ENCODE measurements at places on chromosomes 2 and 18.

- no peak for DNase-seq
Measured at GRCh38 chr18:10160251-10160650, 246.4 kb downstream of the VAPA start.

DNA sequence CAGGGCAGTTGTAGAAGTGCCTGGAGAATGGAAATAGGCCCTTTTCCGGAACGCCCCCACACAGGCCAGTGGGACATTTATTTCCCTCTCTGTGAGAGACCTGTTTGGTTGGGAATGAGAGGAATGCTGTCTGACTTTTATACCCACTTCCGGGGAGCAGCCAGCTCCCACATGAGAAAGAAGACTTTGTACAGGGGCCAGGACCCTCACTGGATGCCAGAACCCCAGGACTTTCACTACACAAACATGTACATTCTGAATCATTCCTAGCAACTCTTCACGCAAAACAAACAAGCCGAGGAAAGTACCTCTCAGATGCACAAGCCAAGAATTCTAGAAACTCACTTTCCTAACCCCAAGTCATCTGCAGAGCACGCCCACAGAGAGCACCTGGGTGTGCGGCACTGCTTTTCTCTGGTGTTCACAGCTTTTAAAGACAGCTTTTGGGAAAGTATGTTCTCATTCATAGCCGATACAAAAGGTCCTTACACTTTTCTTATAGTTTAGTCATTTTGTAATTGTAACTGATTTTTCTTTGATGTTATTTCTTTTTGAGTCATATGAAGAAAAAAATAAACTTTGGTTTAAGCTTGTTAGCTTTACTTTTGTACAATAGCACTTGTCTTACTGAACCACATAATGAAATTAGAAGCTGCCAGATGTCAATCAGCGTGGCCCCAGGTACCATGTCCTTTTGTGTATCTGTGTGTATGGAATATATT, 856.1 kb upstream of the ID2 start:
- no peak for DNase-seq

- DNase-seq = no peak
Measured at GRCh38 chr2:180969124-180969523, 11.3 kb upstream of the UBE2E3 start.

GRCh38 chr18:51339856-51340255, 142.4 kb upstream of the MEX3C start:
- no peak for DNase-seq

DNA sequence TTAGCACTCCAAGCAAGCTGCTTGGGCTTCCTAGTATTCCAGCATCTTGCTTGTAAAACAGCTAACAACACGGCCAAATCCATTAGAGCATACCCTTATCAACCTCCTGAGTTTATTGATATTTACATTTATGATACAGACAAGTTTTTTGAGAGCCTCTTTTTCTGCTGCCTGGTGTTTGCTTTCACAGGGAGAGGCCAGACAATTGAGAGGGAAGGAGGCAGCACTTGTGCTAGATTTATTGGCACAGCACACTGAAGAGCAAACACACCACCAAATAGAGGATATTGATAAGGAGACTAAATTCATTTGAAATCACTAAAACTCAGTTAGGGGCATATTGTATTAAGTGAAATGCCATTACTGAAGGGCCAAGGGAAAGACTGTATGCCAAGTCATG, 1142.3 kb upstream of the FANCL start:
- no peak for DNase-seq

DNA sequence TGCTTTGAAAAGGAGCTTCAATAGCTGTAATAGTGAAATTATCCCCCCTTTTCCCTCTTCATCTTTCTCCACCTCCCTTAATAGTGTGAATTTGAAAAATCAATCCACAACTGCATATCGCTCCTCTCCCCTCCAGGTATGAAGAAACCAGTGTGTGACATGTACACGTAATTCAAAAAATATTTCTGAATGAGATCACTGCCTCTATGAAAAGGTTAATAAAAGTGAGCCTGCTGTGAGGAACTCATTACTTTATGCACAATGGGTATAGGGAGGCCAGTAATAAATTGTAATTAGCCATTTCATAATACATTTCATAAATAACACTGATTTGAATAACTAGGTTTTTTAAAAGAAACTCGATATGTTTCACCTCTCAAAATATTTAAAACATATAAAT, 209.0 kb upstream of the KYNU start:
- DNase-seq = no peak

GRCh38 chr2:207164006-207164831, 1.5 kb downstream of the KLF7 start:
- no peak for DNase-seq

GRCh38 chr2:134505446-134505845, 213.4 kb downstream of the TMEM163 start:
- no peak for DNase-seq

DNA sequence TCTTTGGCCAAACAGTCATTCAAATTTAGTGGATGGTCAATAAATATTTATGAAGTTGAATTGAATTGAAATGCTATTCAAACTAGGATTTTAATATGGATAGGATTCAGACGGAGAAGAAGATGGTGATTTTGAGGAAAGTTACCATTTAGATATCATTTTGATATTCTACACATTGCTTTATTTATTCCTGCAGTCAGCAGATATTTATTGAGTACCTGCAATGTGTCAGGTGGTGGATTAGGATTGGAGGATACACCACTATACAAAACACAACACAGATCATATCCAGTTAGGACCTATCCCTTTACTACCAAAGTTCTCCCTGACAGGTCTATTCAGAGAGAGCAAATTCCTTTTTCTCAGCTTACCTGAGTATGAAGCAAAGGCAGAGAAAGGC, 38.8 kb downstream of the MAPRE2 start:
- no peak for DNase-seq

DNA sequence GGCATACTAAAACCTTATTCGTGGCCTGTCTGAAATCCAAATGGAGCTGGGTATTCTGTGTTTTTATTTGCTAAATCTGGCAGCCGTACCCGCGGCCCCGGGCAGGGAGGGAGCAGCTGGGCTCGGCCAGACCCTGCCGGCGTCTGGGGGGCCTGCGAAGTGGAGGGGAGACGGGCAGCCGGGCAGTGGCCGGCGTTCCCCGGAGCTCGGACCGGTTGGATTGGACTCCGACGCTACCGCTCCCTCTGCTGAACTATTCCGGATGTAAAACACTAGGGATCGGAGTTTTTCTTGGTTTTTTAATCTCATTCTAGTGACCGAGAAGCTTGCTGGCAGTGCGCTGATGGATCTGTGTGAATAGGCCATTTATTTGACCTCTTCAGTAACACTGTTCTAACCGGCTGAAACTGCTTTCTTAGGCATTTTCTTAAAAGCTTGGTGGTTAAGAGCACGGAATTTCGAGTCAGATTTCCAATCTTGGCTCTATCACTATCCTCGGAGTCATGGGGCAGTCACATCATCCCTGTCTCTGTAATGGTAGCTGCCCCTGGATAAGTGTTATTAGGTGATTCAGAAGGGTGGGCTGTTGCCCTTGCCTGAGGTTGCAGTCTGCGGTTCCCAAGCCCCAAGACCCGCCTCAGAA, 694 bp downstream of the UNC50 start:
- peak; percentile 47 for DNase-seq

DNA sequence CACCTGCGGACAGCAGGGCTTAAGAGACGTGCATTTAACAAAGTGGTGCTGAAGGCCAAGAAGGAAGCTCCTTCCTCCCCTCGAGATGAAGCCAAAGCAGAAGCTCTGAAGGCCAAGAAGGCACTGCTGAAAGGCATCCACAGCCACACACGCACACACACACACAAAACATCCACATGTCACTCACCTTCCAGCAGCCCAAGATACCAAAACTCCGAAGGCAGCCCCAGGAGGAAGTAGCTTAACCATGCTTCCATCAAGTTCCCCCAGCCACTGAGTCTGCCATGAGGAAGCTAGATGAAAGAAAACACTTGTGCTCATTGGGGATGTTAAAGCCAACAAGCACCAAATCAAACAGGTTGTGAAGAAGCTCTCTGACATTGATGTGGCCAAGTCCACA, 175.7 kb upstream of the POU3F3 start:
- DNase-seq = no peak

DNA sequence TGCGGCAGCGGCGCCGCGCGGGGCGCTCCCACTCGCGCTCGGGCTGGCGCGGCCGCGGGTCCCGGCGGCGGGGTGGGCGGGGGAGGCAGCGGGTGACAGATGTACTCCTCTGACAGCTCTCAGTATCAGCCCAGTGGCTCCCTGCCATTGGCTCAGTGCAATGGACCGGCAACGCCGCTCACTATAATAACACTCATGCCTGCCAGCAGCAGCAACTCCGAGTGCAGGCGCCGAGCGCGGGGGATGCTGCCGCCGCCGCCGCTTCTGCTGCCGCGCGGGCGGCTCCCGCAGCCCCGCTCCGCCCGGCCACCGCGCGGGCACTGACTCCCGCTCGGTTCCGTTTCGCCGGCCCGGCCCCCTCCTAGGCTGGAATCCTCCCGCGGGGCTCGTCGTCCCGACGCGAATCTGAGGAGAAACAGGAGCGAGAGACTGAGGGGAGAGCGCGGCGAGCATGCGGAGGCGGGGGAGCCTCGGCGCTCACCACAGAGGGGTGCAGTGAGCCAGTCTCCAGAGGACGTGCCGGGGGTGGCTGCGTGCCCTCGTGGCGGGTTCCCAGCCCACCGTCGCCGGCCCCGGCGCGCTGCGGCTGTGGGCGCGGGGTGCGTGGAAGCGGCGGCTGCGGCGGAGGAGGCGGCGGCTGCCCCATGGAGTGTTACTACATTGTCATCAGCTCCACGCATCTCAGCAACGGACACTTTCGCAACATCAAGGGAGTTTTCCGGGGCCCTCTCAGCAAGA, at the start of gene ZNF804A:
ZNF804A (plus strand) TSS at position 214 of the 738 bp plus-strand sequence; CDS start at position 645, 431 bp downstream.
- peak; percentile 36 for DNase-seq

DNA sequence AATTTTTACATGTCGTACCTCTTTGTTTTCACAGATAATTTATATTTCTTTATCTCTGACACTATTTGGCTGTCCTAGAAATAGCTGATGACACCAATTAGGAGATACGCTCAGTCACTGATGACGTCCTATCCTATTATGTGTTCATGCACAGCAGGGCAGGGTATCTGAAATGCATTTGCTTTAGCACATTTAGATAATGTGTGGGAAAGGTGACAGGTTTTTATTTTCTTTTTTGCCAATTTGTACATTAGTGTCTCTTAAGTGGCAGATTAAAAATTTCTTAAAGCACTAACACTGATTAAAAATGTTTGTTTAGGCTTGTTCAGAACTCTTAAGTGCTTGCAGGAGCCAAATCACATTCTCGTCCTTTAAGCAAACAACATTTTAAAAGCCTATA, 39.7 kb downstream of the CDC42EP3 start:
- no peak for DNase-seq

GRCh38 chr2:178059111-178059510, 13.5 kb downstream of the PDE11A start:
- DNase-seq = no peak

DNA sequence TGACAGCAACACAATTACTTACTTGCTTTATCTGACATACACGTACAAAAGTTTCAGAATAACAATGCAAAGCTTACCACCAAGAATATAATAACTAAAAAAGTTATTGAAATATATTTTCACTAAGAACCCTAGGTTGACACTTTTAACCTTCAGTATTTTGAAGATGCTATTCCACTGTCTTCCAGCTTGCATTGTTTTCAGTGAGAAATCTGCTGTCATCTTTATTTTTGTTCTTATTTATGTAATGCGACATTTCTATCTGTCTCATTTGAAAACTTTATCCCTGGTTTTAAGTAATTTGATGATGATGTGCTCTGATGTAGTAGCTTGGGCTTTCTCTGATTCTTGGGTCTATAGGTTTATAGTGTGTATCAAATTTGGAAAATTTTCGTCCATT, 165.0 kb upstream of the SMIM21 start:
- no peak for DNase-seq

GRCh38 chr2:233934524-233934923, 17.4 kb downstream of the TRPM8 start:
- DNase-seq = no peak

DNA sequence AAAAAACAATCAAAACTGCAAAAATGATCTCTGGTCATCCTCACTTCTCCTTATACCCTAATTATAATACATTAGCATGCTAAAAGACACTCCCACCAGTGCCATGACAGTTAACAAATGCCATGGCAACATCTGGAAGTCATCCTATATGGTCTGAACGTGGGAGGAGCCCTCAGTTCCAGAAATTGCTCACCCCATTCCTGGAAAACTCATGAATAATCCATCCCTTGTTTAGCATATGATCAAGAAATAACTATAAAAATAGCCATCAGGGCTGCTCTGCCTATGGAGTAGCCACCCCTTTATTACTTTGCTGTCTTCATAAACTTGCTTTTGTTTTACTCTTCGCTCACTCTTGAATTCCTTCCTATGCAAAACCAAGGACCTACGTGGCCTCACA, 5.7 kb upstream of the C2orf80 start:
- no peak for DNase-seq

DNA sequence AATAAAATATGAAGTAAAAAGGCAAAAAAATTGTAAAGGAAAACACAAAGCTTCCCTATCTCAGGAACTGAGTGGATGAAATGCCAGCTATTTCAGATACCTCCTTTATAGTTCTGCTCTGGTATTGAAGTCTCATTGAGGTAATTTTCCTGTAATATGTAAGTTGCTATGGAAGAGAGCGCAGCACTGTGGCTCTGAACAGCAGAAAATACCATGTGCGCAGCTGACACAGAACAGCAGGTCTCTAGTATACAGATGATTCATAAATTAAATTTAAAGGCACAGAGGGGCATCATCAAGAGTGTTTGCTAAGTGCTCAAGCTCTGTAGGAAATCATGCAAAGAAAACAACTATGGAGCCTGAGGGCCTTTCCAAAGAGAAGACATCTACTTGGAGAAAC, 315.3 kb upstream of the CDH7 start:
- no peak for DNase-seq

GRCh38 chr18:3281456-3282400, 19.8 kb downstream of the MYL12B start:
- DNase-seq = peak; percentile 73

DNA sequence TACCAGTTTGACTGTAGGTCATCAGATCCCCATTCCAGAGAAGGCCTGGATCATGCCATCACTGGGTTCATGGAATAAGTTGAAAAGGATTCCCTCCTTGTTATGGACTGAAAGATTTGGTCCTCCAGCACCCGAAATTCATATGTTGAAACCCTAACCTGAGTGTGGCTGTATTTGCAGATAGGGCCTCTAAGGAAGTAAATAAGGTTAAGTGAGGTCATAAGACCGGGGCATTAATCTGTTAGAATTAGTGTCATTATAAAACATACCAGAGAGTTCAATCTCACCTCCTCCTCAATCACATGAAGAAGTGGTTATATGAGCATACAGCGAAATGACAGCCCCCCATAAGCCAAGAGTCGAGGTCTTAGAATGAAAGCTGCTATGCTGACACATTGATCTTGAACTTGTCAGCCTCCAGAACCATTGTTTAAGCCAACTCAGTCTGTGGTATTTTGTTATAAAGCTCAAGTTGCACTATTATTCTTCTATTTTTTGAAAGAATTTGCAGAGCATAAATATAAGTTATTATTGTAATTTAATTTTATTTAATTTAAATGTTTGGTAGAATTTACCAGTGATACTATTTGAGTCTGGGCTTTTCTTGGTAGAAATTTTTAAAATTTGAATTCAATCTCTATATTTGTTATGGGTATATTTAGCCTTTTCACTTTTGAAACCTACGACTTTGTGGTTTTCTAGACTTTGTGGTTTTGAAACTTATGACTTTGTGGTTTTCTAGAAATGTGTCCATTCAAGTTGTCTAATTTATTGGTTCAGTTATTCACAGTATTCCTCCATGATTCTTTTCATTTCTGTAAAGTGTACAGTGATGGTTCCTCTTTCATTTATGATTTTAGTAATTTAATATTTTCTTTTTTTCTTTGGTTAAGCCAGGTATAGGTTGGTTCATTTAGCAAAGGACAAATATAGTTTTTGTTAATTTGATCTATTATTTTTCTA, 1206.7 kb upstream of the CDH2 start:
- no peak for DNase-seq

- DNase-seq = peak; percentile 93
Measured at GRCh38 chr2:101474731-101475384, at the start of gene RFX8. Gene RFX8 (minus strand): TSS chr2:101475112. CDS start chr2:101466848, 8,264 bp downstream.
